Stimulated activated CD4-positive, alpha-beta T cell treated with anti-CD3 and anti-CD28 coated beads, Interleukin-1b, Interleukin-23, amount 100 ng/mL, for 4 hours (primary cell): ENCODE measurements at places on chromosomes 7 and 10.

- DNase-seq = no peak
These were observed 74.3 kb downstream of the POLL start for GRCh38 chr10:101513733-101514132.

DNA sequence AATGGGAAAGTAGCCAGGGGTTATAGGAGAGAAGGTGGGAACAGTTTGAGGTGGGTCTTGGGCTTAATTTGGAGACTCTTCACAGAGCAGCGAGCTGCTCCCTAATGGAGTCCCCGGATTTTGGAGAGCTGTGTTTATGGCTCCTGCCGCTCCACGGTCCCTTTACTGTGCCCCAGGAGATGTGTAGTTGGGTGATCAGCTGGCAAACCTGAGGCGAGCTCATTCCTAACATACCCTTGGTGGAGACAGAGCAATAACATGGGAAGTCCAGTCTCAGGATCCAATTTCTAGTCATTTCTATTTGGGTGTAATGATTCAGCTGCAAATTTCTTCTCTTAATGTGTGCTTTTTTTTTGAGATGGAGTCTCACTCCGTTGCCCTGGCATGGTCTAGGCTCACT, 1.5 kb downstream of the GARIN1A start:
- DNase-seq = no peak

GRCh38 chr10:37803269-37803668, 54.1 kb downstream of the ZNF248 start:
- no peak for DNase-seq

DNA sequence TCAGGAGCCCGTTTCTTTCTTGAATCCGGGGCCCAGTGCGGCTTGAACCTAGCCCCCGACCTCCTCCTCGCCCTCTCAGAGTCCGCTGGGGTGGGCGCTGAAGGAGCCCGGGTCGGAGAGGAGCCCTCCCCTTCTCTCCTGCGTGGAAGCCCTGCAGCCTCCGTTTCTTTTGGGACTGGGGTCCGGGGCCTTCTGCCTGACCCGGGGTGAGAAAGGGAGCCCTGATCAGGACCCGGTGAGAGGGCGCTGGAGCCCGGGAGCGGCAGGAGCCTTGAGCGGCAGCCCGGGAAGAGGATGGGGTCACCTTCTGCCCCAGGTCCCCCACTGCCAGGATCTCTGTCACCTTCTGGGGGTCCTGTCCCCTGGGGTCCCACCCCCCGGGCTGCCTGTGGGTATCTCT, 162.3 kb downstream of the ZNF33B start:
- DNase-seq = no peak

DNA sequence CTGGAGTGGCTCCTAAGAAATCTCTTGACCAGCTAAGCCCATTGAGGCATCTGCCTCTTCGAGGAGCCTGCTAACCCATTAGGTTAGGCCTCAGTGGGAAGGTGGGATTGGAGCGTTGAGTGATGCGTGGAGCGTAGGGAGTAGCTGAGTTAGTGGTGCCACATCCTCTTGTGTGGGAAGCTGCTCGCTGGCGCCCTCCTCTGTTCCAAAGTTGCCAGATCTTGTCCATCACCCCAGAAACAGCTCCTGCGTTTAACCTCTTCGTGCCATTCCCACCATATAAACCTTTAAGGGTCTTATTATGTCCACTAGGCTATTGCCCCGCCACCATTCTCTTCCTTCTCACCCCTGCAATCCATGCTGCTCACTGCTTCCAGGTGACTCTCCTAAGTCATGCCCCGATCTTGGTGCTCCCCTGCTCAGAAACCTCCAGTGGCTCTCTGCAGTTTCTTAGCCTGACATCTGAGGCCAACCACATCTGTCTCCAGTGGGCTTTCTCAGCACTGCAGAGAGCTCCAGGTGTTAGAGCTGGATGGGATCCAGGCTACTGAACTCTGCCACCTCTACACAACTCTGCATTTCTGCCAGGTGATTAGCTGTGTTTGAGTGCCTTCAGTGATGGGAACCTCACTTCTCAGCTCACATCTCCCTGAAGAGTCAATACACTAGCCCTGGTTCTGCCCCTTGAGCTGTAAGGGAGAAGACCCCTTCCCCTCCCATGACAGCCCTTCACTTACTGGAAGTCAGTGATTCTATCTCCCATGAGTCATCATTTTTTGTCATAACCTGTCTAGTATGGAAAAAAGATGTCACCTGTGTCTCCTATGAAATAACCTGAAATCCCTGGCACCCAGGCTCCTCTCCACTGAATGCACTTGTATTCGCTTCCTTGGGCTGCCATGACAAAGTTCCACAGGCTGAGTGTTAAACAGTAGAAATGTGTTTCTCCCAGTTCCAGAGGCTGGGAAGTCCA, 65.0 kb upstream of the FGFR2 start:
- no peak for DNase-seq

DNA sequence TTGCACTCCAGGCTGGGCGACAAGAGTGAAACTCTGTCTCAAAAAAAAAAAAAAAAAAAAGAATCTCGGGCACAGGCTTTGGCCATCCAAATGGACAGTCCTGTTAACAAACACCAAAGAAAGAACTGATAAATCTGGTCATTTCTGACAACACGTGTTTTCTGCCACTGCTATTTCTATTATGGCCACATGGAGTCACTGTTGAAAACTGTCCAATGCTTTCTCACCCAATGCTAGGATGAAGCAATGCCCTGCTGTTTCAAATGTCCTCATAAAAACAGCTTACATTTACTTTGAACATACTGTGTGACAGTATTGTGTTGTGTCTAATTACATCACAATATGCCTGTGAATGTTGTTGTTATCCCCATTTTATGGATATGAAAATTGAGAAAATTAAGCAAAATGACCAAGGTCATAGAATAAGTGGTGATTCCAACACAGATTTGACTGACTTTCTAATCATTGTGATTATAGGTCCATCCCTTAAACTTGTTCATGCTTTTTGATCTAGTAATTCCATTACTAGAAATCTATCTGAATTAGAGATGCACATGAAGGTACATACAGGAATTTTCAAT, 19.9 kb upstream of the MAP3K8 start:
- no peak for DNase-seq

DNA sequence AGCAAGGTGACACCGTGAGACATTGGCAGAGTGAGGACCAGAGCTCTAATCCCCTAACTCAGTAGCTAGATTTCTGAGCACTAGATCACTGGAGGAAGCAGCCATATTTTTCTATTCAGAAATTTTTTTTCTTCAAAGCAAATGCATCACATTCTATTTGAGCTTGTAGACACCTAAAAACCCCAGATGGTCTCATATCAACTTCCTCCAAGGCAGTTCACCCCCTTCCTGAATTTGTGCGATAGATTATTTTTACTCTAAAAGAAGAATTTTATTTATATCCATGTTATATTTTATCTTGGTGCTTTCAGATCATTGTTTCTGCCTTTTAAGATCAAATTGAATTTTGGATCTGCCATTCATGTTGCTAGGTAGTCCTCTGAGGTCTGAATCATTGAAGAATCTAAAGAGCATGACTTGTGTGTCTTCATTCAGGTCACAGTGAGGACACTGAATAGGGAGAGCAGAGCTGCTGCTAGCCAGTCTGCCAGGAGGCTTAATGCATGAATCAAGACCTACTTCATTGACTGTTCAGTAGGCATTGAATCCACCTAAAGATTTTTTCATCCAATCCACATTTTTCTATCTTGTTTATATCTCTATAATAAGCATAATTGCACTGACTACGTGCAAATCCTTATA, 92.9 kb upstream of the LRRTM3 start:
- DNase-seq = no peak

- DNase-seq = no peak
These were observed 10.2 kb upstream of the MACC1 start for GRCh38 chr7:20227291-20227795.

DNA sequence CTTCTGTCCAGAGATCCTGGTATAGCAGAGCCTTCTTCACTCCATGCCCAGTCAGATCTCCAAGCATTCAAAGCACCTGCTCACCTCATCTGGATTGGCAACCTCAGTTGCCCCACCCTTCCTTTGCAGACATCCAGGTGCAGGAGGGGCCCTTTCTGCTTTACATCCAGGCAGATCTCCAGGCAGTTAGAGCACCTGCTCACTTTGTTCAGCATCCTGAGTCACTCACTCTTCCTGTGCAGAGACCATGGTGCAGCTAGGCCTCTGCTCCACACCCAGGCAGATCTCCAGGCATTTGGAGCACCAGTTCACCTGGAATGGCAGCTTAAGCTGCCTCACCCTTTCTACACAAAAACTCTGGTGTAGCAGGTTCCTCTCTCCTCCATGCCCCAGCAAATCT, 153.1 kb downstream of the CDK14 start:
- DNase-seq = no peak

GRCh38 chr7:72028267-72028666, 383.9 kb downstream of the CALN1 start:
- no peak for DNase-seq

DNA sequence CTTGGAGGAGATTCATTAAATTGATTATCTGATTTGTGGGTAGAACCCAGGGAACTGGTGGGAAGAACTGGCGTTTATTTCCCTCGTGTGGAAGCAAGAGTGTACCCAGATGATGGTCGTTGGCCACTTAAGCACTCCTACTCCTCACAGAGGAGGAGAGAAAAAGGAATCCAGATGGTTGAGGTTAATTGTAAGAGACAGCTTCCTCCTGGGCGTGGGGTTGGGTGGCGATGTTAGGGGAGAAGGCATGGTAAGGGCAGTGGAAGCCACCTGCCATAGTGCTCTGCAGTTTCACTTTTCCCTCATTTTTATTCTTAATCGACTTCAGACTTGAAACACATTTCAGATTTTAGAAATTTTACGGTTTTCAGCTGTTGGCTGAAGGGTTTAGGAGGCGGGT, 104.1 kb downstream of the DOCK1 start:
- no peak for DNase-seq

- no peak for DNase-seq
These were observed 5.5 kb downstream of the AFAP1L2 start for GRCh38 chr10:114398587-114399331.

- no peak for DNase-seq
These were observed 37.8 kb upstream of the RAPGEF5 start for GRCh38 chr7:22394739-22395138.

GRCh38 chr7:130893441-130893894, 159.5 kb upstream of the KLF14 start:
- no peak for DNase-seq

DNA sequence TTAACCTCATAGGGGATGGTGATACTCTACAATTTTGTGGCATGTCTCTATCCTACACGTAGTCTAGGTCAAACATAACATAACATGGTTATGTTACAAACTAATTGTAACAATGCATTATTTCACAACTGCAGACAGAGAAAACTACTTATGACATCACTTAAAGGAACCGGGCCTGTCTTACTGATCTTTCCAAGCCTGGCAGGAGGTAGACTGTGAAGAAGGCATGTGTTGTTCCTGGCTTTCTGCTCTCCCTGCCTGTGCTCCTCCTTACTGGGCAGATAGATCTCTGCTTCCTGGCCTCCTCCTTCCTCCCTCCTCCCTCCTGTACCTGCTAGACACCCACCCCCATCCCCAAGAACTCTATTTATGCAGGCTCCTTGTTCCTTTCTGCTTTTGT, 5.4 kb downstream of the CACNB2 start:
- DNase-seq = no peak

DNA sequence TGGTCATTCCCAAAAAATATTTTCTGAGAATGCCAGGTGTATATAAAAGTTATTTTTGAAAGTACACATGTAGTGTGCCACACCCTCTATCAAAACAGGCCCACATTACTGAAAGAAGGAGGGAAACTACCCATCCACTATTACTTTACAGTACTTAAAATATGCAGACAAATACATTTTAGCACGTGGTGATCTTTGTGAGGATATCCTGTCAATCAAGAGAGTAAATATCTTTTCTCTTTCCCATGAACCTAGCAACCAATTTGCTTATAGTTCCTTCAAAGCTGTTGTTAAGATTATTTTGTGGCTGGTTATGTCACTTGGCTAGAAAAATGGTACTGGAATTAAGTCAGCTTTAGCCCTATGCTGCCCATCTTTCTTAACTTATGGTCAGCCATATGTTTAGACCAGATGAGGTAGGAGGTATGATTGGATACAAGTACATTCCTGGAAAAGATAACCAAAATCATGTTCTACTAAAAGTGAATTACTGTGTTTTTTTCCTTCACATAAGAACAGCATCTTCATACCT, 70.1 kb downstream of the AUTS2 start:
- DNase-seq = no peak

- DNase-seq = no peak
These were observed 153.1 kb upstream of the UNC5B start for GRCh38 chr10:71059054-71059818.

GRCh38 chr7:152541892-152542291, 106.1 kb upstream of the KMT2C start:
- DNase-seq = no peak

DNA sequence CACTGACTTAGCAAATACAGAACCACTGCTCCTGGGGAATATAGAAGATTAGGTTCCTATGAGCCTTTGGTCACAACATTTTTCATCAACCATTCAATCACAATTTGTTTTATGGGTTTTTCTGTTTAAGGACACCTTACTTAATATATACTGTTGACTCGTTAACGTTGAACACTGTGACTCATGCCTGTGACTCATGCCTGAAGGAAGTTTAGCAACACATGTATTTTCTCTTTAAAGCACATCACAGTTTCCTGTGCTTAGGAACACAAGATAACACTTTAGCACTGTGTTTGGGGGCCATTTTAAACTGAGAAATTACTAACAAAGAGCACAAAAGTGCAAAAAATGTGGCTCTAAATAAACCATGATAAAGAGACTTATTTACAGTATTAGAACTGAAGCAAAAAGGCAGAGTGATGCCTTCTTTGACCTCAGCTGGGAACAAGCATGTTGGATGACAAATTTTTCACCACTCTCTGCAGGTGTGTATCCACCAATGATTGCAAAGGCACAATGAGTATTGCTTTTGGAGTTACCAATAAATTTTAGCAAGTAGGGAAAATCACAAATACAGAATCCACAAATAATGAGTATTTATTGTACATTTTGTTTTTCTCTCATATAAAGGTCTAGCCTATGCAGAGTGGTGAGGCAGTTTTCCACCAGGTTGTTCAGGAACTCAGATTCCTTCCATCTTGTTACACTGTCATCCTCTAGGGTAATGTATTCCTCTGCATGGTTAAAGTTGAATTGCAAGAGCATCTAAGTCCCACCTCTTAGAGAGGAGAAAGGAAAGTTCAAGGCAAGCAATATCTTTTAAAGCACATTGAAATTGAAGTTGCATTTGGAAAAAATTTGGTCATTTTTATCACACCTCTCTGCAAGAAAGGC, 7.3 kb downstream of the FGFBP3 start:
- peak; percentile 7 for DNase-seq

- no peak for DNase-seq
These were observed 78.9 kb downstream of the ANK3 start for GRCh38 chr10:60310740-60311139.
